Activated naive CD4-positive, alpha-beta T cell treated with anti-CD3 and anti-CD28 coated beads, Interleukin-2, amount 10 ng/mL, durations not matched to agents 7 days and 5 days (primary cell): ENCODE measurements at places on chromosomes 12 and 14.
A peak's percentile ranks its signal among the peaks of the same experiment; 100 is the strongest.

DNA sequence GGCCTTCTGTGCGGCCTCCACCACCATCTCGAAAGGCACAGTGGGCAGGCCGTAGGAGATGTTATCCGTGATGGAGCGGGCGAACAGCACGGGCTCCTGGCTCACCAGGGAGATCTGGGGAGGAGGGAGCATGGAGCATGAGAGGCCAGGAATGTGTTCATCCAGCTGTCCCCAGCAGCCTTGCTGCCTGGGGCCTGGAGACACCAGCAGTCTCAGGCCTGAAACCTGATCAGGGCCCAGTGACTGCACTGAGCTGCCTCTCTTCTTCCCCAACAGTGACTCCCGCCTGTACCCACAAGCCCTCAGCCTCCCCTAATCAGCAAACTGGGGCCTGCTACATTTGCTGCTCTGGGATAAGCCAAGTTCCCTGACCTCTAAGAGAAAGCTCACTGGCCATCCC is 30.9 kb downstream of the ABCB9 start:
- no peak for DNase-seq

- DNase-seq: peak; percentile 46
Observed at GRCh38 chr14:24426912-24427536, 2.4 kb downstream of the CBLN3 start.

DNA sequence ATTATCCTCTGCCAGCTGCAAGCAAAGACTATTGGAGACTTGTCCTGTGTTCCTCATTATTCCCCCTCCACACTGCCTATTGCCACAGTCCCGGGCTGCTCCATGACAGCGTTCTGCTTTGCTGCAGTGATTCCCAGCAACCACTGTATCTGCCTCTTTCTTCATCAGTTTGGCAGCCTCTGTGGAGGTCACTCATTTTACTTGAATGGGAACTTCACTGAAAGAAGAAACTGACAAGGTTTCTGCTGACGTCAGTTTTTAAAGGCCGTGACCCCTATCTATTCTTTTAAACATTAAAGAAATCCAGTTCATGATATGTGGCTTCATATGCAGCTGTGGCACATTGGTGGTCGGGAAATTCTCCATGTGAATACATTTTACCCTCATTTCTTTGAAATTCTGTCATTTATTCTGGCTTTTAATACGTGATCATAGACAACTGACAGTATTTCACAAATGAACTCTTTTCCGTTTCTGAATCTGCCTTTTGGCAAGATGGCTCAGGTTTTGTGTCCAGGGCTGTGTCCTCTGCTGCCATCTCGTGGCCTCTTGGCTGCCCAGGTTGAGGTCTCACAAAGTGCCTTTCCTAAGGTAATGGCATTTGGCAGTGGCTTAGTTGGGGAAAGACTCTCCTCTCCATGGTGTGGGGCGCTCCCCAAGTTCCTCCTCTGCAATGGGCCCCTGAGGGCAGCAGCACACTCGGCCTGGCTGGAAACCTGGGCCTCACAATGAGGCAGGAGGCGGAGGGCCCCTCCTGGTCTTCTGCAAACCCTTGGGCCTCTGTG is 5.8 kb downstream of the TMEM253 start:
- peak; percentile 86 for DNase-seq

DNA sequence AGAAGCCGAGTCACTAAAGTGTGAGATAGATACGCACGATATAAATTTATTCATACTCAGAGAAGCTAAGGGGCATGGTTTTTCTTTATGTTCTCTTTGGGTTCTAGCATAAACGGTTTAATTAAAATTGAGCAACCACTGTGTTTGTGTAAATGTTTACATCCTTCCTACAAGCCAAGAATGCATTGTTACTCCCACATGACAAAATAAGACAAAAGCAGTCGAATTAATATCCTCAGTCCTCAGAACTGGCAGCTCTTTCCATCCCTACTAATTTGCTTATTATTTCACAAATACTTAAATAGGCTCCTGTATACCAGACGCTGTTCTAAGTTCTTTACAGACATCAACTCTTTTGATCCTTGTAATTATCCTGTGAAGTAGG is 32.0 kb downstream of the SSPN start:
- no peak for DNase-seq
